Suprapubic skin (tissue), 4 donors: ENCODE measurements at places on chromosomes 7 and 10.

DNA sequence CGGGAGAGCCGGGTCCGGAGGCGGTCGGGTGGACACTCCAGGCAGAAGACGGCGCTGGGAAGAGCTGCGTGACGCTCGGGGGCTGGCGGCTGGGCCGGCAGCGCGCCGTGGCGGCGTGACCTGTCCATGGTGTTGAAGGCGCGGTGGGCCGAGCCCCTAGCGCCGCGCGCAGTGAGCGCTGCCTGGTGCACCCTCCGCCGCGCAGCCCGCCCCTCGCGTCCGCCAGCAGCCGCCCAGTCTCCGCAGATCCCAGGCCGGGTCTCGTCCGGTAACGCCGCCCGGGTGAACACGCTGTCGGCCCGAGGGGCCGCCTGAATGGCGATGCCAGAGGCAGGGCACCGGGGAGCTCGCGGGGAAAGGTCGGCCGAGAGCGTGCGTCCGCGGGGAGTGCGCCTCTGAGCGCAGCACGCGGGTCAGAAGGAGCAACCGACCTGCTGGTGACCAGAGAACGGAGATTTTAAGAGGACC is 657 bp upstream of the TMEM178B start:
- no peak for DNase-seq

- no peak for DNase-seq
These were observed 43.6 kb downstream of the PLCE1 start for GRCh38 chr10:94037286-94037685.

DNA sequence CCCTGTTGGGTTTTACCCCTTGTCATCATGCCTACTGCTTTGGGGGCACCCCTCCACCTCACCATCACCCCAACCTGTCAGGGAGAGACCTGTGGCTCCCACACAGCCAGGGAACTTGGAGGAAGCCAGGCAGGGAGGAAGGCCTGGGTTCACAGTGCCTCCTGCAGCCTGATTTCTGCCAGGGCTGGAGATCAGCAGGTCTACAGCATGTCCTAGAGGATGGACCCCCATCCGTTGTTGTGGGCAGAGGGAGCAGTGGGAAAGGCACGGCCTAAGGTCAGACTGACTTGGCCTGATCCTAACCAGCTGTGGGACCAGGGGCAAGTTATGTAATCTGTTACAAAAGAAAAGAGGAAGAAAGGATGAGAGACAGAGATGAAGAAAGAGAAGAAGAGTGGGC is 28.2 kb downstream of the ZCCHC24 start:
- DNase-seq: no peak

GRCh38 chr7:31074403-31075085 is 22.4 kb downstream of the ADCYAP1R1 start:
- no peak for DNase-seq

- DNase-seq: no peak
These were observed at the start of gene NPTX2 for GRCh38 chr7:98617051-98617959. TSS of gene NPTX2 (plus strand) at chr7:98617285. CDS start at chr7:98617462, 177 bp downstream.

DNA sequence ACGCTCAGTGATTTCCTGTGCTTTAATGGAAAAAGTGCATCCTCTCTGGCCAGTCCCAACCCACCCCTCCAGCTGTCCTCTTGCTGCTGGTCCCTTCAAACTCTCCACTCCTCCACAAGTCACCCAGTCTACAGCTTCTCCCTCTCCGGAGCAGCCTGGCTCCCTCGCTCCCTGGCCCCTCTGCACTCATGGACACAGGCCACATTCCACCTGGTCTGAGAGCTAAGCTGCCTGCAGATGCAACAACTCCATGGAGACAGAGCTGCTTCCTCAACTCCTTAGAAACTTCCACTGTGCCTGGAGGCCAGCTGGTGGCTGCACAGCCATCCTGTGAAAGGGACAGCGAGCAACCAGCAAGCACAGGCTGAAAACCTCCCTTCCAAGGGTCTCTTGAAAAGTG is 88.0 kb downstream of the GPR26 start:
- no peak for DNase-seq

GRCh38 chr7:886626-887487 is 10.5 kb downstream of the GET4 start:
- DNase-seq: no peak

DNA sequence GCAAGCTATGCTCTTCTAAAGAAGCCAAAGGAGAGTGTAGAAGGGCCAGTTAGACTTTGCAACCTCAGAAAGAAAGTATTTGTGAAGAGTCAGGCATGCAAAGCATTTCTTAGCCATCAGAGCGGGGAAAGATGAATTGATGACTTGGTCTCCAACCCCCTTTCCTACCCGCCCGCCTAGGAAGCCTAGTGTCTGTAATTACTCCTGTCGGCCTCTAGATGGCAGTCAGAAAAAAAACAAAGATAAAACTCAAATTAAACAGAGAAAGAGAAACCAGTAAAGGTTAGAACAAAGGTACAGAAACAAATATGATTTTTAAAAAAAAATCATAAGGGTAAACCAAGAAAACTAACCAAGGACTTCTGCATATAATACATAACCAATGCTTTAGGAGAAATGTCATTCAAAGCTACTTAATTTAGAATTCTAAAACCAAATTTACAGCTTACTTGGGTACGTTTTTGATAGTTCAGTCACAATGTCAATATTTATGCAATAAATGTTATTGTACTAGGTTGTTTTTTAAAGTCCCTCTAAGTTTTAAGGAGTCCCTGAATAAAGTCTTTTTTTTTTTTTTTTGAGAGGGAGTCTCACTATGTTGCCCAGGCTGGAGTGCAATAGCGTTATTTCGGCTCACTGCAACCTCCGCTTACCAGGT is 97.6 kb downstream of the LYZL1 start:
- no peak for DNase-seq

- DNase-seq: no peak
These were observed 64.0 kb downstream of the CAMK1D start for GRCh38 chr10:12413369-12413711.

GRCh38 chr7:39299695-39300094 is 266.5 kb upstream of the YAE1 start:
- DNase-seq: no peak

DNA sequence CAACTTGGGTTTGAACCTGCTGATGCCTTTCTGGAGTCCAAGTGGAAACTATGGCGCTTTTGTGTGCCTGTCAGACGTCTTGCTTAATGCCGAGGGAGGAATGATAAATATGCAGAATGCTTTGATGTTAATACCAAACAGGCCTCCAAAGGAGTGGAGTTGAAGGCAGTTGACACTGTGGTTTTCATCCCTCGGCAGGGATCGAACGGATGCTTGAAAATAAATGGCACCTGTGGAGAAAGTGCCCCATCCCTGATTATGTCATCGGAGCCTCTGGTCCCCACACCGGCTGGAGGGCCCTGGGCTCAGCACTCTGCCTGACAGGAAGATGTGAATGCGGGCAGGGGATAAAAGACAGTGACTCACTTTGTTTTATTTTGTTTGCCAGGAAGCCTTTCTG is 148.7 kb upstream of the GPR26 start:
- no peak for DNase-seq

DNA sequence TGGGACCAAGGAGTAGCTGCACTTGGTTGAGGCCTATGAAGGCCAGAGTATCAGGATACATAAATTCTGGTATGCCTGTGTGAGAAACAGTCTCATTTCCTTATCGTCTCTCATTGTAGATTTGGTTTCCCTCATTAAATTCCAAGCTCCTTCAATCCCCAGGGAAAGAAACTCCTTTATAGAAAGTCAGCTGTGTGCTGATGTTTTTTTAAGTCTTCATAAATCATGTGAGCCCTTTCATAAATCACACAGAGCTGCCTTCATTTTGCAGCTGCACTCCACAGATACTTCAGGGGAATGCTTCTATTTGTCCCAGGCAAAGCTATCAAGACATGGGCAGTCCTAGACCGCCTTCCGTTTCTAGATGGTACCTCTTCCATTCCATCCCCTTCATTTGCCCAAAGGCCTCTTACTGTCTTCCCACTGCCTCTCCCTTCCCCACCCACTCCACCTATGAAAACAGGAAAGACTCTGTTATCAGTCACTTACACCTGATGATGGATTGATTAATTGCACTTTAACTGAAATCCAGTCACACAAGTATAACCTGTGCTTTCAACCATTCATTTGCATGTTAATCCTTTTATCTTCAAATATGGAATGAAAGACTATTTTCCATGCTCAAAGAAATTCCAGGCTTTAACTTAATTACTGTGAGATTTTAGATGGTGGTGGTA is 290.2 kb downstream of the C7orf25 start:
- no peak for DNase-seq

GRCh38 chr10:96878057-96878456 is 46.0 kb downstream of the LCOR start:
- DNase-seq: no peak

DNA sequence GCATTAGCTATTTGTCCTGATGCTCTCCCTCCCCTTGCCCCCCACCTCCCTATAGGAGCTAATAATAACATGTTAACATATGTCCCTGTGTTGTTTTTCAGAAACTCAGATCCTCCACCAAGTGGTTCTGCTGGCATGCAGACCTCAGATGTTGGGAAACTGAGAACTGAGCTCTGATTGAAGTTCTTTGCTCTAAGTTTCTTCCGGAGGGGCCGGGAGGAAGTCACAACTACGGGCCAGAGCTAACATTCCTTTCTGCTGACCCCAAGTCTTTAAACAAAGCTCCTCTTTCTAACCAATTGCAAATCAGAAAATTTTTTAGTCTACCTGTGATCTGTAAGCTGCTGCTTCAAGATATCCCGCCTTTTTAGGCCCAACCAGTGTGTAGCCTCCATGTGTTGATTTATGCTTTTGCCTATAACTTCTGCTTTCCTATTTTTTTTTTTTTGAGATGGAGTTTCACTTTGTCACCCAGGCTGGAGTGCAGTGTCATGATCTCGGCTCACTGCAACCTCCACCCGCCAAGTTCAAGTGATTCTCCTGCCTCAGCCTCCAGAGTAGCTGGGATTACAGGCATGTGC is 66.6 kb downstream of the LYZL1 start:
- no peak for DNase-seq

DNA sequence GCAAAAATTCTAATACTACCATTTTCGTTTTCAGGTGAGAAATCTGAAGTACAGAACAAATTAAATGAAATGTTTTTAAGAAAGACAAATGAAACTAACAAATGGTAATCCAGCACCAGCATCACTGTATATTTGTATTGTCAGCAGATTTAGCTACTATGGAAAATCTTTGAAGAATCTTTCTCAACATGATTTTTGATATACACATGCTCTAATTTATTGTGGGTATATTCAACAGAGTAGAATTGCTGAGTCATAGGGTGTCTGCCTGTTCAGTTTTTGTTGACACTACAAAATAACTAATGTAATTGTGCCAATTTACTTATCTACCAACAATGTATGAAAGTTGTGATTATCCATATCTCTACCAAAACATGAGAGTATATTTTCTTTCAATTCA is 437.6 kb downstream of the PCDH15 start:
- no peak for DNase-seq

DNA sequence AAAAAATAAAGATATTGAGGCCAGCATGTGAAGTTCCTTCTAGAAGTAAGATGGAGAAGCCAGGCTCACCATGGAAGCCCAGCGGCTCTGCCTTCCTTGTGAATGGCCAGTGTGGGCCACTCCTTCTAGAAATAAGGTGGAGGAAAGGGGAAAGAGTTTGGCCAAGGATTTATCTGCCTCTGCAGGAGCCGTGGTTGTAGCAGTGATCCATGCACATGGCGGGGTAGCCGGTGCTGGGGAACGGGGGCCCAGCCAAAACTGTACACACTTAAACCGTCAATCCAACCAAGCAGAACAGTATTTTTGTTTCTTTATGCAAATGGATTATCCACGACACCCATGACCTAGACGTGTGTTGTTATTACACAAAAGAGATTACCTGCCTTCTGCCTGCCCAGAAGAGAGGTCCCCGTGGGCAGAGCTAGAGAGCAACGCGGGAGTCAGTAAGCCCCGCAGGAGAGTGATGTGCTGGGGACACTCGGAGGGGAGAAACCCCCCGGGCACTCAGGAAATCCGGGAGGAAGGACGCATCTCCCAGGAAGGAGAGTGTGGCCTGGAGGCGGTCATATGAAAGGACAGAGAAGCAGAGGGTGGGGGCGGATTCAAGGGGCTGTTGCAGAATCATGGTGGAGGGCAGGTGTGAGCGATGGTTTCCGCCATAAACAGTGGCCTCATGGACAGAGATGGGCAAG is 218.4 kb upstream of the PPP2R2D start:
- DNase-seq: no peak

DNA sequence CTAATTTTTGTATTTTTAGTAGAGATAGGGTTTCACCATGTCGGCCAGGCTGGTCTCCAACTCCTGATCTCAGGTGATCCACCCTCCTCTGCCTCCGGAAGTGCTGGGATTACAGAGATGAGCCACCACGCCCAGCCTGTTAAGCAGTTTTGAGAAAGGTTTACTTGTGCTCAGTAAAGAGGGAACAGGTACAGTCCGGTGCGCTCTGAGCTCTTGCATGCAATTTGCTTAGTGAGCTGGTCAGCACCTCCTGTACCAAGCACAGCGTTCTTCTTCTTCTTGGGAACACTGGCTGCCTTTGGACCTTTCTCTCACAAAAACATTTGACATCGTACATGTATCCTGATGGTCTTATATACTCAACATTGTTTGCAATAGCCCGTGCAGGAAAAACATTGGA is 118.3 kb downstream of the AKR1D1 start:
- DNase-seq: no peak
